ENCODE measurements at places on chromosomes 5 and 9. TPM values are rescaled to one million over a fixed set of nuclear protein-coding genes. Genes with fewer than 3 reads are reported as not detected.

INSL4 gene
- total RNA-seq = not detected

PCDHB9 gene
- not detected for total RNA-seq

CCDC180 gene
- 1.5 TPM for total RNA-seq

PDZD2 gene
- 0.05 TPM for total RNA-seq

MARVELD2 gene
- 0.53 TPM for total RNA-seq

WNT8A gene
- not detected for total RNA-seq

BRINP1 gene
- not detected for total RNA-seq

FAXDC2 gene
- not detected for total RNA-seq

ABCA1 gene
- 0.30 TPM for total RNA-seq

TMEM232 gene
- 0.28 TPM for total RNA-seq

CAMK4 gene
- total RNA-seq = 36.9 TPM

FOXD4 gene
- total RNA-seq = not detected

UAP1L1 gene
- total RNA-seq = 5.6 TPM

AFAP1L1 gene
- 0.08 TPM for total RNA-seq

ENG gene
- total RNA-seq = 14.8 TPM

MAMDC4 gene
- total RNA-seq = 10.7 TPM

ST6GALNAC4 gene
- total RNA-seq = 25.7 TPM

IFNK gene
- not detected for total RNA-seq

PCDHGB7 gene
- total RNA-seq = not detected

LCN12 gene
- 0.49 TPM for total RNA-seq

TTF1 gene
- total RNA-seq = 24.9 TPM

ZNF618 gene
- 0.21 TPM for total RNA-seq

SLC46A2 gene
- not detected for total RNA-seq

DMRT3 gene
- total RNA-seq = not detected

PROB1 gene
- total RNA-seq = 4.8 TPM

TSSK1B gene
- total RNA-seq = not detected

WNK2 gene
- 3.3 TPM for total RNA-seq

CTSL gene
- total RNA-seq = 14.4 TPM

Data from activated T-cell treated with anti-CD3 and anti-CD28 coated beads, Interleukin-2, amount 50 U/mL, for 4 hours (primary cell).